ENCODE measurements at places on chromosomes 1 and 21.

GRCh38 chr1:60055336-60055735, 18.2 kb downstream of the C1orf87 start:
- DNase-seq, result no peak

- no peak for DNase-seq
Measured at GRCh38 chr1:90622666-90623065, 94.4 kb downstream of the BARHL2 start.

GRCh38 chr1:93437976-93438605, 9.8 kb upstream of the FNBP1L start:
- no peak for DNase-seq

DNA sequence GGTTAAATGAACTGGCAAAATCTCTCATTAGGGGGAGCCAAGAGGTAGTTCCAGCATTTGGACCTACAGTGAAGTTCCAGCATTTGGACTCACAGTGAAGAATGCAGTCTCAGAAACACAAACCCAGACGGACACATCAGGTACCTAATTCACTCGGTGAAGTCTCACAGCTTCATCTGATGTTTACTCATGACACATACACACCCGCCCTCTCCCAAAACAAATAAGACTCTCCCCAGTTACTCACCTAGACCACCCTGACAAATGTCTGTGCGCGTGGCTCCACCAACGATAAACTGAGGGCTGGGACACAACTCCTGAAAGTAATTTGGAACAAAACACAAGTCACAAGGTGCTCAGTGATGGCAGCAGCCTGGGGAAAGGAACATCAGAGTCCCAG, 11.4 kb downstream of the CAPN8 start:
- DNase-seq, result no peak

- no peak for DNase-seq
Measured at GRCh38 chr1:31639543-31639942, 5.1 kb downstream of the PEF1 start.

GRCh38 chr1:25011275-25011674, 81.2 kb upstream of the RUNX3 start:
- DNase-seq, result no peak

DNA sequence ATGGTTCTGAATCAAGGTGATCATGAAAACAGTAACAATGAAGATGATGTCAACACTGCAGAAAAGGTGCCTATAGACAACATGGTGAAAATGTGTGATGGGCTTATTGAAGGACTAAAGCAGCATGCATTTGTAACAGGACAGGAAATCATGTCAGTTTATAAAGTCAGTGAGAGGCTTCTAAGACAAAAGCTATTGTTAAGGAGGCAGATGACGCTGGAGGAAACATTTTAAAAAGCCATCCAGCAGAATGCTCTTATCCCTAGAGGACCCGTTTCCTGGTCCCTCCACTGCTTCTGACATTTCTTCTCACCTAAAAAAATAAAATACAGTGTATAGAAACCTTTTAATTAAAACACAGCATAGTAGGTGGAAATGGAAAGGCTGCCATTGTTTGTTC, 40.9 kb downstream of the CYYR1 start:
- DNase-seq, result no peak

Measured in stimulated activated CD4-positive, alpha-beta T cell treated with anti-CD3 and anti-CD28 coated beads, Interleukin-2, amount 100 ng/mL, for 4 hours (primary cell).